NCI-H526 (cell line): ENCODE measurements at places on chromosomes 3 and 15.

GRCh38 chr15:78850941-78851755, 21.5 kb upstream of the MORF4L1 start:
- no peak for DNase-seq

- DNase-seq = no peak
Observed at GRCh38 chr3:29690686-29691353, 409.9 kb downstream of the RBMS3 start.

DNA sequence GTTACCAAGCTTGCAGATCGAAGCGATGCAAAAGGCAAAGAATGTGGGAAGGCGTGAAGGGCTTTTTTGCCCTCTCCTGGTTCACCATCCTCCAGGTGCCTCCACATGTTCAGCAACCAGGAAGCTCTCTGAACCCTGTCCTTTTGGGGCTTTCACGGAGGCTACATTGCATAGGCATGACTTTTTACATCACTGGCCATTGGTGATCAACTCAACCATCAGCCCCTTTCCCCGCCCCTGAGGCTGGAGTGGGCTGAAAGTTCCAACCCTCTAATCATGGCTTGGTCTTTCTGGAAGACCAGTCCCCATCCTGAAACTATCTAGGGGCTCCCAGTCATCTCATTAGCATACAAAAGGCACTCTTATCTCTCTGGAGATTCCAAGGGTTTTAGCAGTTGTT, 52.6 kb downstream of the UACA start:
- DNase-seq = no peak

- DNase-seq = no peak
Observed at GRCh38 chr3:126555795-126556636, 2.7 kb downstream of the C3orf22 start.

DNA sequence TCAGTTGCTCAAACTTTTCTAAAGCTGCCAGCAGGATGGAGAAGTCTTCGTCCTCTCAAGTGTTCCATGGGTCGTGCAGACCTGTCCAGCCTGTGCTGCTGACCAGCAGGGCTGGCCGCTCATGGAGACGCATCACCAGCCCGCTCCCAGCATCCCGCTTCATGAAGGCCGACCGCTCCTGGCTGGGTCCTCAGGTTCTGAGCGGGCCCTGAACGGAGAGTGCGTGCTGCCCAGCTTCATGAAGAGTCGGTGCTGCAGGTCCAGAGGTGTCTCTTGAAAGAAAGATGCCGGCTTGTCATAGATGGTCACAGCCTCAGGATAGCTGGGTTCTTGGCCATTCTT, 75.8 kb upstream of the KCNAB1 start:
- no peak for DNase-seq

- no peak for DNase-seq
Observed at GRCh38 chr15:99845009-99845408, 111.8 kb upstream of the LYSMD4 start.

- peak; percentile 37 for DNase-seq
Observed at GRCh38 chr15:63198371-63199250, 9.2 kb downstream of the RAB8B start.

GRCh38 chr3:38826001-38826400, 10.0 kb upstream of the SCN10A start:
- DNase-seq = no peak

GRCh38 chr3:72961752-72962151, 34.9 kb upstream of the PPP4R2 start:
- no peak for DNase-seq
